ENCODE measurements at places on chromosomes 13 and 19.

DNA sequence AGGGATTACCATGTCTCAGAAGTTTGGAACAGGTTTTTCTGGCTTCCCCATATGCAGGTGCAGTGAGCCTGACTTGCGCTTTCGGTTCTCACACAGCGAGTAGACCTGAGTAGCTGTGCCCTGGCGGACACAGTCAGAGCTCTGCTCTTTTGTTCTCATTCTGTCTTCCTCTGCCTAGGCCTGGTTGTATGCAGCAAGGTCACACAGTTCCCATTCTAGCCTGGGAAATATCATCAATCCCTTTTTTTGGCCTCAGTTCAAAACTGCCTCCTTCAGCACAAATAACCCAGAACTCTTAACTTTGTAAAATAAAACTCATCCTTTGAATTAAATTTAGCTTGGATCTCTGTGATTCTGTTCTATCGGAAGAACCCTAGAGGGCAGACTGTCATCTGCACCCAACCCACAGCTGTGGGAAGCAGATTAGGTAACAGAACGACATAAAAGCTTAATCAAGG lies 10.2 kb downstream of the OXGR1 start:
- peak; percentile 100 for ATAC-seq

- ATAC-seq: no peak
Measured at GRCh38 chr13:38539632-38540031, 147.2 kb upstream of the FREM2 start.

DNA sequence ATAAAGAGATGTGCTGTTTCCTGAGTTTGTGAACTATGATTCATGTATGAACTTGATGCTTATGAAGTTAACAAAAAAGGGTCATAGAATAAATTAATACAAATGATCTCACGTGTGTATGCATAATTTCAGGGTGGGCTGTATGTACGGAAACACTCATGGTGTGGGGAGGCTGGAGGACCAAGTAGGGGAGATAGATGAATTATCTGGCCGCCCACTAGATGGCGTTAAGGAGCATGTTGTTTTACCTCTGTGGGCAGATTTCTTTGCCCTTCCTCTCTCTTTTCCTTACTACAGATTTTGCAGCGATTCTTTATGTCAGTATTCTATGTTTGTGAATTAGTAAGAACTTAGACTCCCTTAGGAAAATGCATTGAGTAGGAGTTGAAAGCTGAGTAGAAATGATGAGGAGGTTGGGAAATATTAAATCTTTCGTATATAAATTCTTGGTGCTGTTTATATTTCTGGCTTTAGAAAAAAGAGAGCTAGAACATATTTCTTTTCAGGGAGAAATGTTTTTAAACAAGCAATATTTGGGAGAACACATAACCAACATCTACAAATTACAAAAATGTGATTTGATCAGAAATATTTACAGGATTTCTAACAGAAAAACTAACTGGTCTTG lies 47.4 kb upstream of the TMTC4 start:
- peak; percentile 55 for ATAC-seq

- ATAC-seq: no peak
Measured at GRCh38 chr19:5074830-5075394, 106.0 kb downstream of the KDM4B start.
